Kidney epithelial cell (primary cell): ENCODE measurements at places on chromosomes 6 and 20. TPM values are rescaled to one million over a fixed set of nuclear protein-coding genes. Genes with fewer than 3 reads are reported as not detected.

- no peak for DNase-seq
Observed at GRCh38 chr6:35328108-35328723, 14.1 kb upstream of the PPARD start.

DNA sequence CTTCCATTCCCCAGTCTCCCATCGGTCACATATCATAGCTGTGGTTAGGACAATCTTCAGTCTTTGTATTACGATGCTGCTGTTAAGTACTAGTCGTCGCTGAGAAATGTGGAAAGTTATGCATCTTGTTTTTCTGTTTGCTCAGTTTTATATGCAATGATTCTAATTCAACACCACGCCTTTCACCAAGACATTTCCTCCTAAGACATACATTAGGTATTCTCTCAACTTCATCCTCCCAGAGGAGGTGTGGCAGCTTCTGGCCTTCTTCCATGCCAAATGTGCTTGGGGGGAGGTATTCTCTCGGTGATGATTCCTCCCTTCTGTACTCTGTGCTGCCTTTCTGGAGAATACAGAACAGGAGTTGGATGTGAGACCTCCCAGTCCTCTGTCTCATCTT is 66.1 kb downstream of the B4GALT5 start:
- DNase-seq: no peak

Gene SGK2
- total RNA-seq: 0.54 and 1.2 TPM in 2 replicates

Gene SDCBP2
- 6.1 and 7.7 TPM in 2 replicates for total RNA-seq

DNA sequence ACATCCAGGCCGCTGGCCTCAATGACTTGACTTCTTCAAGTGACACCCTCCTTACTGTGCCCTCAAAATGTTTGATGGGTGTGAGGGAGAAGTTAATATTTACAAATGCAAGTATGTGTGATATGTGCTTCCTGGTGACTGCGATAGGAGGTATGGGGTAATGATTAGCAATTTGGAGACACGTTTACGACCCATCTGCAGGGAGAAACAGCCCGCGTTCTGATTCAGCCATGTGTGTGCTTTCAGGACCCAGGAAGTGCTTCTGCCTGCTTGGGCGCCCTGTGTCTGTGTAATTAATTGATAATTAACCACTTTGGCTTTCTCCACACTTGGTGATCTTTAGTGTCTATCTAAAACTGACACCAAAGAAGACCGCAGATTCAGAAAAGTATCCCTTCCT is 25.0 kb downstream of the SIRPA start:
- peak; percentile 91 for DNase-seq

Gene DEFB118
- not detected in 2 replicates for total RNA-seq

DNA sequence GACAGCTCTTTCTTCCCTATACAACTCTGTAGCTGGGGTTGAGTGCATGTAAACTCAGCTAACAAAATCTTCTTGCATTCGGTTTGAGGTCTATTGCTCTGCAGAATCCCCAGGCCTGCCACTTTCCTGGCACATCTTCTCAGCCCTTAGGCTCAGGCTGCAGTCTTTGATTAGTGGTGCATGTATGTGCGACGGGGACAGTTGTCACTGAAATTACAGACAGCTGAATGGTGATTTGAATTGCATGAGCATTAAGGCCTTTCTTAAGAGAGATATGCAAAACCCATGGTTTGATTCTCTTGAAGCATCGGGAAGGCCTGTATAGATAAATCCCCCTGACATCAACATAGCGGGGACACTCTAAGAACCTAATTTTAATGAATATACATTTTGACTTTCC is 222.8 kb downstream of the CDH26 start:
- no peak for DNase-seq

DNA sequence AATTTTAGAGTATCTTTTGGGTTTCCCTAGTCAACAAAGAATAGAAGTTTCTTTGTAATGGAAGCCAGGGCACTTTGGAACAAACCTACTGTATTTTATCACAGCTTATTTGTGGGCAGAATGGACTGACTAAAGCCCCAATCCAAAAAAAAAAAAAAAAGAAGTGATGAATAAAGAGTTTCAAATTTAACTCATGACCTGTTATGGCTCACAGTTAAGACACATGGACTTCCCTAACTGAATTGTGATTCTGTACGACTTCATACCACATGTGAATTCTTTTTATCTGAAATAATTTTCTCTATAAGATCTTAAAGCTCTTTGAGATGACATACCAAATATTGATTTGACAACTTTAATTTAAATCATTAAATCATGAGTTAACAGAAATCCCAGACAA is 77.2 kb downstream of the FILIP1 start:
- no peak for DNase-seq

DNA sequence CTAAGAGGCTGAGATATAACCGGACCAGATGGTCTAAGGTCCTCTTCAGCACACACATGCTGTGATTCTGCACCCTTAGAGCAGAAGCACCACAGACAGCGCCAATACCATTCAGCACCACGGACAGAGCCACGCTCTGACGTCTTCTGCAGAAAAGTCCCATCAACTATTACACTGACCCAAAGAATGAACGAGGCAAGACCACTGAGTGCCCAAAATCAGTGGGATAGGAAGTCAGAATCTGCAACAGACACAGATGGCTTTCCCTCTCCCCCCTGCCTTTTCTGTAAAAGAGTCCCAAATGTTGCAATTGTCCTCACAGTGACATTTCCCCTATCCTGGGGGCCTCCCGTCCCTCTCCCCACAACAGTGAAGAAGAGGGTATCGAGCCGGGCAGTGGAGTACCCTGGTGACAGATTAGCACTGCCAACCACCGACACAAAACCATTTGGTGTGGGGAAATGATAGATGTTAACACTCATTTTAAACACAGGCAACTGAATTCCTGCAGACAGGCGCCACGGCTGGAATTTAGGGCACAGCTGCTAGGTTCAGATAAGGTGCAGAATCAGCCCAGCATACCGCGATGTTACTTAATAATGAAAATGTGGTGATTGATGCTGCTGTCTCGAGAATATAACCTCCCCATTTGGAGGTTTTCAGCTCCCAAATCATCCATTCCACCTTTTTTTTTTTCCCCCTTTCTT is 66.6 kb upstream of the CTNNBL1 start:
- no peak for DNase-seq

Gene CD24
- 562 and 578 TPM in 2 replicates for total RNA-seq

DNA sequence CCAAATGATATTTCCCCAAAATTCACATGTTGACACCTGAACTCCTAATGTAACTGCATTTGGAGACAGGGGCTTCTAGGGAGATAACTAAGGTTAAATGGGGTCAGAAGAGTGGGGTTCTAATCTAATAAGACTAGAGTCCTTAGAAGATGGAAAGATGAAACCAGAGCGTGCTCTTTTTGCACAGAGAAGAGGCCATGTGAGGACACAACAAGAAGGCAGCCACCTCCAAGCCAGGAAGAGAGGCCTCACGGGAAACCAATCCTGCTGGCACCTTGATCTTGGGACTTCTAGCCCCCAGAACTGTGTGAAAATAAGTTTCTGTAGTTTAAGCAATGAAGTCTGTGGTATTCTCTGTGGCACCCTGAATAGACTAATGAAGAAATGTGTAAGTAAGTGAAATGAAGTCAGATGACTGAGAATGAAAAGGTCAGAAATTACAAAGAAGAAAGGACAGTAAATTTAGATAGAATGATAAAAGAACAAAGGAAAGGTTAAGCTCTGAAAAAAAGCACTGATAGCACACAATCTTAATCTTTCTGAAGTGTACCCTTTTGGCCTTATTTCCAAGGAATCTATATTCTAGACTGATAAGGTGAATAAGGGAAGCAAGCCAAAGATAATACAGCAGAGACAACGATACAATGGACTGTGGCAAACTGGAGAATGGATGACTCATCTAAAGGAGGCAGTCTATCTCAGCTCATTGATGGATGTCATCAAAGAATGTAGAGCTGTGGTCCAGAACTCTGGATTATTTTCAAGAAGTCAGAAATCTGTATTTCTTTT is 110.4 kb downstream of the MYB start:
- no peak for DNase-seq

DNA sequence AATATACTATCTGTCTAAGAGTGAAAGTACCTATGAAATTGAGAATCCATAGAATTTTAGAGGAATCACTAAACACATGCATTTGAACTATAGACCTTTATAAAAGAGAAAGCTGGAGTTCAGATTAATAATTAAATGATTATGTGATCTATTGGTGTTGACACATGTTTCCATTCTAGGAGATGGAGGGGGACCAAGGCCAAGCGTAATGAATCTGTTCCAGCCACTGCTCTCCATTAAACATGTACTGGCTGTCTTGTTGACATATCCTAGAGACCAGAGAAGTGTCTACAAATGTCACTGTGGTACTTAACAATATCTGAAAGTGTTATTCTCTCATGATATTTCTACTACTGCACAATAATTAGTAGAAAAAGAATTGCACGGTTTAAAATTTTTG is 432.4 kb downstream of the BMP2 start:
- DNase-seq: no peak
